Amygdala (tissue), 56 donors: ENCODE measurements at places on chromosomes 3 and 15.

DNA sequence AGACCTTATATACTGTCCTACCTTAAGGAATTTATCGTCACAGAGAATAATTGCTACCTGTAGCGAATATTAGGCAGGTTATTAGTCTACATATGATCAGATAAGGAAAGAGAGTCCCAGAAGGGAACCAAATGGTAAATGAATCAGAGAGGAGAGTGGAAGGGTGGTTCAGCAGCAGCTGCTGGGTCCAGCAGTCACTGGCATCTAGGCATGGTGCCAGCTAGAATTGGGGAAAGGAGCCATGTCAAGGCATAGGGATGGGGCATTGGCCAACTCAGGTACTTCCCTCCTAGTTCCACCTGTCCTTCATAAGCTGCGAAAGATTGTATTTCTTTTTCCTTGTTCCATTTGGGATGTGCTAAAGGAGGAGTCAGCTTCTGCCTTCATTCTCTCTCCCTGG, 23.4 kb downstream of the HACD3 start:
- no peak for DNase-seq

- no peak for DNase-seq
Measured at GRCh38 chr15:80041494-80042253, 17.8 kb upstream of the ZFAND6 start.

- DNase-seq = no peak
Measured at GRCh38 chr3:17322106-17322793, 420.2 kb downstream of the TBC1D5 start.

DNA sequence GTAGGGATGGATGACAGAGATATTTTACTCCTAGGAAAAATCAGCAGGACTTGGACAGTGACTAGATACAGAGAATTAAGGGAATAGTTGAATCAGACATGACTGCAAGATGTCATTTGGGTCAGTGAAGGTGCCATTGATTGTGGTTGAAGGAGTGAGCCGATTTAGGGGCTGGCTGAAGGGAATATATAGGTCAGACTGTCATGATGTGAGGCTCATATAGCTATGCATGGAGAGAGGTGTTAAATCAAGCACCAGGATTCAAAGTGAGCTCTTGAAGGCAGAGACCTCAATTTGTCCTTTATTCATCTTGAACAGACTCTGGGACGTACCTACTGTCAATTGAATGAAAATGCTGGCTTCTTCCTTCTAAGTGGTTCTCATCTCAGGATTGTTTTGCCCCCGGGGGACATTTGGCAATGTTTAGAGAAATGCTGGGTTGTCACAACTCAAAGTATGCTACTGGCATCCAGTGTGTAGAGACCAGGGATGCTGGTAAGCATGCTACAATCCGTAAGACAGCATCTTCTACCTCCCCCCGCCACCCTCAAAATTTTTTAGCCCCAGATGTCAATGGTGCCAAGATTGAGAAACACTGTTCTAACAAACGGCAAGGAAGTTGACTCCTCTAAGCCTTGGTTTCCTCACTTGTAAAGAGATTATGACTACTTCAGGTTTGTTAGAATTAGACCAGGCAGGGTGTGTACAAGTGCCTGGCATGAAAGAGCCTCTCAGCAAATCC, 7.8 kb downstream of the ATP2C1 start:
- no peak for DNase-seq

DNA sequence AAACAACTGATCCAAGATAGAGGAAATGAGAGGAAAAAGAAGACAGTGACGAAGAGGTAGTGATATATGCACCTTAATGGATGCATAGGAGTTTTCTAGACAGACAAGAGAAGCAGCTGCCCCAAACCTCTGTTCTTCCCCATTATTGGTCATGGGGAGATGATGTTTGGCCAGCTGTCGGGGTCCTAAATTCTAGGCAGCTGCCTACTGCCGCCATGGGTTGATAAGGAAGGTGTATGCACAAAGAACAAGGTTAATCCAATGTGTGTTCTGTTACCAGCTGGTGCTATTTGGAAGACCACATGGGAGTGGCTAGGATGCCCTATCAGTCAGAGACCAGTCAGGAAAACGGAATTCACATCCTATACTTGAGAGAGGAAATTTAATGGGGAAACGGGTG, 47.4 kb downstream of the NTRK3 start:
- DNase-seq = no peak

DNA sequence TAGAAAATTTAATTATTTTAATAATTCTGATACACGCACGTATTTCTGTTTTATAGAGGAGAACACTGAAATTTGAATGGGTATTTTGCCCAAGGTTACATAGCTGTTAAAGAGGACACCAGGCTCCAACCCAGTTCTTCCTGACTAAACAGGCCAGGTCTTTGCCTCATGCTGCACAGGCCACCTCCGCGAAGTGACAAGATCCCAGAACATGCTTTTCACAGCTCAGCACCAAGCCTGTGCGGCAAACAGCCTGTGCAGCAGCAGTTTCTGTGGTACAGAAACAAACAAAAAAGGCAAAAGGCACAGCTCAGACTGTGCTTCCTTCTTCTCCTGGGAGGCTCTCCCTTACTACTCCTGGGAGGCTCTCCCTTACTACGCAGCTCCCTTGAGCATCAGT, 6.5 kb downstream of the FOXL2 start:
- DNase-seq = no peak

- DNase-seq = no peak
Measured at GRCh38 chr15:85746641-85747040, 48.1 kb downstream of the KLHL25 start.

DNA sequence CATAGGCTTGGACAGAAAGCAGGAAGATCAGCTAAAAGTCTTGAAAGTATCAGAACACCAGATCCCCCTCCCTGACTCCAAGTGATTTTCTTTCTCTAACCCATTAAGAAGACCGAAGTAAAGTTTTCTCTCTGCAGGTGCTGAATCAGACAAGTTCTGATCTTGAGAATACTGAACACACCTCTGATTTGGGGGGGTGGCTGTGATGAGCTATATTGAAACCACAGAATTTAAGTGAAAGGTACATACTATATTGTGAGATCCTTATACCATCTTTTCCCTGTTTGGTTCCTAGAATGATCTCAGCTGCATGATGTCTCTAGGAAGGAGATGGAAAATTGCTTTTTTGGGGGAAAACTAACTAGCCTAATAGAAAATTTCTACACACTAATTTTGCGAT, 196.0 kb downstream of the DIPK2A start:
- DNase-seq = no peak

- DNase-seq = no peak
Measured at GRCh38 chr15:85381850-85382751, 1.7 kb downstream of the AKAP13 start.

DNA sequence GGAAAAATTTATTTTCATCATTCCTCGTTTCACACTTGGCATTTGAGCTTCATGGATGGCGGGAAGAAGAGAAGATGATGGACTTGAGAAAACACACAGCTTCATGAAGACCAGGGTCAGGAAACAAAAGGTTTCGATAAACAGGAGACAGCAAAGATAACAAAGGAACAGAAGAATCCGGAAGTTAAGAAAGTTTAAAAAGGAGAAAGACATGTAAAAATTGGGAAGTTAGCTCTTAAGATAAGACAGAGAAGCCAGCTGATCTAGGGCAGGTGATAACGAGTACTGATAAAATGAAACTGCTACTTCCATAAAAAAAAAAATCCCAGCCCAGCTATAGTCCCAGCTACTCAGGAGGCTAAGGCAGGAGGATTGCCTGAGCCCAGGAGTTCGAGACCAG, 23.9 kb downstream of the IL5RA start:
- DNase-seq = no peak

DNA sequence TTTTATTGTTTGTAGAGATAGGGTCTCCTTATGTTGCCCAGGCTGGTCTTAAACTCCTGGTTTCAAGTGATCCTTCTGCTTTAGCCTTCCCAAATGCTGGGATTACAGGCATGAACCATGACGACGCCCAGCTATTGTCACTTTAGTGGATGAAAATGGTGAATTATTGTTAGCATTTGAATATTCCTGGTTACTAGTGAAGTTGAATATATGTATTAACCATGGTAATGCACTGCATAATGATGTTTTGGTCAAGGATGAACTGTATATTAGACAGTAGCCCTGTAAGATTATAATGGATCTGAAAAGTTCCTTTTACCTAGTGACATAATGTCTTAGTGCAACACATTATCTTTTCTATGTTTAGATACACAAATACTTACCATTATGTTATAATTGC, 50.4 kb upstream of the KCNAB1 start:
- no peak for DNase-seq

DNA sequence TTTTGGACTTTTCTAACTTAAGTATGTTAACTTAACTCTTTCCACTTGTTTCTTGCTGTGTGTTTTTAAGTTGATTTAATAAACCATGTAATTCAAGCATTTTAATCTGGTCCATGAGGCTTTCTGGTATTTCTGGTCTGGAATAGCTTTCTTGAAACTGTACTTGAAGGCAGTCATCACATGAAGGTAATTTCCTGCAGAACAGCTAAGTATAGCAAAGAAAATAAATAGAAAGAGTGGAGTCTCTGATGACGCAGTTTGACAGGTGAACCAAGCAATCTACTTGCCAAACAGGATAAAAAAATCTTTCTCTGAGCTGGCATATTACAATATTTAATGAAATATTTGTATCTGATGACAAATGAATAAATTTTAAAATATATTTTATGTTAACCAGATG, 74.9 kb downstream of the BTLA start:
- no peak for DNase-seq

DNA sequence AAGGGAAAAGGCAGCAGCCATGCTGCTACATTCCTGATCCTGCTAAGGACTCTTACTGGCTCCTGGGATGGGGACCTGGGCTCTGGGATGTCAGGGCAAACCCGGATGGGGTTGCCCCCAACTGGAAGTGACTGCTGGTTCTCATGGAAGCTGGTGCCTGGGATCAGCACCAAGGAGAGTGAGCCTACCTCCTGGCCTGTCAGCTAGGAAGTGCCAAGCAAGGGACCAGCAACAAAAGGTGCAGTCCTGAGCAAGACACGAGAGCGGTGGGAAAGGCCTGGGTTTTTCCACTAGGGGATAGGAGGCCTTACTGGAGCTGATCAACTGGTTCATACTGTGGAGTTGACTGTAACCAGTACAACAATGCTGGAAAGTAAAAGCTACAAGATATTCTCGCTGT, 47.9 kb upstream of the SYNM start:
- DNase-seq = no peak

DNA sequence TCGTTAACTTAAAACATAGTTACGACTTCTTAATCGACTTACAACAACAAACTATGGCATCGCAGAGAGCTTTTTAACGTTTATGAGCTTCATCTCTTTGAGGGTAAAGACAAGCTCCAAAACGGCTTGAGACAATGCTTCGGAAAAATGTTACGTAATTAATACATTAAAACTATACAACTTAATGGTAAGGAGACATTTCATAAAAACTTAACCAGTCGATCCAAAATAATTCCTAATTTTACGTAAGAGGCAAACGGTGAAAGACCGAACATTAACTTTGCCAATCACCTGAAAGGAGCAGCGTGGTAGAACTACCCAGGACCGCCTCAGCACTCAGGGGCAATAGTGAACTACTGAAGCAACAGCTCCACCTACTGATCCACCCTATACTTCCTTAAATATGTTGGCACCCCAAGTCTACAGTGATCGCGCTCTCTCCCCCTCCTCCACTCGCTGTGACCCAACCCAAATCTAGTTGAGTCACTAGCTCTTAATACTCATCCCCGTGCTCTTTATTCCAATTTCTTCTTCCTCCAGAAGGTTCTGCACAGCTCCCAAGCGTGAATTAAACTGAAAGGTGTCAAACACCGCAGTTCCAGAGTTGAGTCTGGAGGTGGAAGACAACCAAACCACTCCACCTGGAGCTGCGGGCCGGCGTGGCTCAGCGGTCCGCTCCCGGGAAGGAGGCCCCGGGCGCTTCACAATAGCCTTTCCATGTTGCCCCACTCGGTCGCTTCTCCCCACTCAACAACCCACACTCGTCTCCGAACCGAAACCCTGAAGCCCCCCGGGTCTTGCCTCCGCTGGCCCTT, 901 bp downstream of the NAA50 start:
- peak; percentile 57 for DNase-seq

DNA sequence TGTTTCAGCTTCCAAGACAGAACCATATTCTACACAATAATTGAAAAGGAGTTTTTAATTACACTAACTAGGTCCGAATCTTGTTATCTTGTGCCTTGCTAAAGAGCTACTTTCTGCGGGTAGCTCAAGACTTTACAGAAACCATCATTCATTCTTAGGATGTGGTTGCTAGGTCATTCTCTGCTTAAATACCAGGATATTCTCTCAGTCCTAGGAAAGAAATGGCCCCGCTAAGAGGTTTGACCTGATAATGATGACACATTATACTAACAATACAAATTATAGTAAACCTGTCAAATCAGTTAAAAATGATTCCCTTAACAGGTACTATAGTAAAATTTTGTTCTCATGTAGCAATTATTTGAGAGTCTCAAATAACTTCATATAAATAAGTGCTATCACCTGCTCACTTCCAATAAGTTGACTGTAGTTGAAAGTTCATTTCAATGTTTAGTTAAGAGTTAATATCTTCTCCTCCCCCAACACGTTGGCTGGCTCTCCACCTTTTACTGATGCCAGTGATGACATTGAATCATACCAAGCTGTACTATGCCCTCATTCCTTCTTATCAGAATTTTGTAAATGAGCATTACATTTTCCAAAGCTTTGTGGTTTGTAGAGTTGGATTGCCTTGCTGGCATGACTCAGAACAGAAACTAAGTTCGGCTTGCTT, 3.6 kb upstream of the C3orf85 start:
- DNase-seq = no peak

DNA sequence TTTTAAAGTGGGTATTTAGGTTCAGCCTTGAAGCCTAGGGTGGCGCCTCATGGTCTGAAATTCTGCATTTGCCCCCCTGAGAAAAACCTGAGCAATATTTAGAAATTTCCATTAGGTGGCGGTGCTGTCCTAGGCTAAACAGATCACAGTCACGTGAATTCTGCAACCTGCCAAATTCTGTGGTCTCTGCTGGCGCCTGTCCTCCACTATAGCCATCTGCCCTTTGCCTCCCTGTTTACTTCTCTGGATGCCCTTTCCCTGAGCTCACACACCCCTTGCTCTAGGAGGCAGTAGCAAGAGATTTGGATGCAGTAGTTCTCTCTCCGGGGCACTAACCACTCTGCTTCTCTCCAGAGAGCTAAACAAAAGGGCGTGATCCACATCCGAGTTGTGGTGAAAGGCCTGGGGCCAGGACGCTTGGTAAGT, 9.1 kb downstream of the MRPS11 start:
- peak; percentile 26 for DNase-seq

DNA sequence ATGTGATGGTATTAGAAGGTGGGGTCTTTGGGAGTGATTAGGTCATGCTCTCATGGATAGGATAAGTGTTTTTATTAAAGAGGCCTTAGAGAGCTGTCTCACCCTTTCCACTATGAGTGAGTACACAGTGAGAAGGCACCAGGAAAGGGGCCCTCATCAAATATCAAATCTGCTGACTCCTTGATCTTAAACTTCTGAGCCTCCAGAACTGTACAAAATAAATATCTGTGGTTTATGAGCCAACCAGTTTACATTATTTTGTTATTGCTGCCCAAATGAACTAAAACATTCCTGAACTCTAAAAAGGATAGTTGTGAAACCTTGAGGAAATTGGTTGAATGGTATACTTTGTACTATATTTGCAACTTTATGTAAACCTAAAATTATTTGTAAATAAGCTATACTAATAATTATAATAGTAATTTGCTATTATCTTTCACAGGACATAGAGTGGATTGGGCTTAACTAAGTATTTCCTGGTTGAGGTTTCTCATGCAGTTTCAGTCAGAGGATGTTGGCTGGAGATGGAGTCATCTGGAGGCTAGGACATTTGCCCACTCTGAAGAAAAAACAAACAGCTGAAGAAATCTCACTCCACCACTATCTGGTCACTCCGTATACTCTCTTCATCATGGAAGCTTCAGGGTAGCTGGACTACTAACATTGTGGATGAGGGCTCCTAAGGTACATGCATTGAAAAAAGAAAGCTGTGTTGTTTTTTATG, 1068.6 kb upstream of the CADM2 start:
- no peak for DNase-seq

- DNase-seq = no peak
Measured at GRCh38 chr3:24426896-24427295, 67.8 kb downstream of the THRB start.
